Activated CD4-positive, alpha-beta T cell treated with anti-CD3 and anti-CD28 coated beads for 36 hours (primary cell): ENCODE measurements at places on chromosomes 1 and 21.

GRCh38 chr1:32336591-32336932 is 529 bp upstream of the MARCKSL1 start:
- DNase-seq: no peak

DNA sequence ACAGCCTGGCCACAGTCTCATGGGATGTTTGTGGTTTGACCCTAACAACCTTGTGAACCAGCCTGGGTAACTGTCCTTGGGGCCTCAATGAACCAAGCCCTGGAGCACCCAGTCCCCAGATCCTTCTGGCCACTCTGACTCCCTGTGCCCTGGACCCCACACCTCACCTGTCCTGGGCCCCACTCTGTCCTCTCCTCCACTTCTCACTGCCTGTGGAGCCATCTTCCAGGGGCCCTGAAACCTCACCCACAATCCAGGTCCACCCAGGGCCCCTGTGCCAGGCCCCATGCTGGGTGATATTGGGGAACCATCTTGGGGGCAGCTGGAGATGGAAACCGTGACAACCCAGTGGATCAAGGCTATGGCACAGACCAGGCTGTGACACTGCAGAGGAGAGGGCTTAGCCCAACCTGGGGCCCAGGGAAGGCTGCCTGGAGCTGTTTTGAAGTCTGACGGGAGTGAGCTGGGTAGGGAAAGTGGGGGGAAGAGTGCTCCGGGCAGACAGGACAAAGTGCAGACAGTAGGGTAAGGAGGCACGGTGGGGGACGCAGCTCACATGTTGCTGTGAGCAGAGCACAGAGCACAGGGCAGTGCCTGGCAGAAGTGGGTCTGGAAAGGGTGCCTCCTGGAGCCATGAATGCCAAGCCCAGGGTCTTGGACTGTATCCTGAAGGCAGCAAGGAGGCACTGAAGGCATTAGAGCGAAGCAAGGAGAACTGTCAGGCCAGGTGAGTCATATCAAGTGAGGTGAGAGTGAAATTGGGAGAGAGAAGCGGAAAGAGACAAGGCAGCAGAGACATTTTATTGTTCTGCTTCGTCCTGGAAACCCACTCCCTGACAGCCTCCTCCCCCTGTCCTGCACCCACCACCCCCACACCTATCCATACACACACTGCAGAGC is 12.1 kb upstream of the LRP8 start:
- no peak for DNase-seq

- no peak for DNase-seq
Measured at GRCh38 chr21:15566703-15567102, 163.1 kb upstream of the USP25 start.

DNA sequence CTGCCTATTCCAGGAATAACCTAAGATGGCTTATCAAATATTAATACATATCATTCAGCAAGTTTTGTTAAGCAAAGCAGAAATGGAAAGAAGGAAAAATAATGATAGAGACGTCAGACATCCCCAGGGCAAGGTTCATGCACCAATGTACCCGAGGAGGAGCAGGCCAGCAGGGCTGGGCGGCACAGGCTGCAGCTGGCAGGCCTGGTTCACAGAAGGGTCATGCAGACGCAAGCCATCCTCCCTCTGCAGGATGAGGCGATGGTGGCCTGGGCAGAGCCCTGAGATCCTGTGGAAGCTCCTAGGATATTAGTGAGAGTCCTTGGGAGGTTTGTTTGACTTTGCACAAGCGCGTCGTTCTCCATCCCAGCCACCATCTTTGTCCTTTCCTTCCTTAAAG is 30.0 kb downstream of the BATF3 start:
- no peak for DNase-seq

DNA sequence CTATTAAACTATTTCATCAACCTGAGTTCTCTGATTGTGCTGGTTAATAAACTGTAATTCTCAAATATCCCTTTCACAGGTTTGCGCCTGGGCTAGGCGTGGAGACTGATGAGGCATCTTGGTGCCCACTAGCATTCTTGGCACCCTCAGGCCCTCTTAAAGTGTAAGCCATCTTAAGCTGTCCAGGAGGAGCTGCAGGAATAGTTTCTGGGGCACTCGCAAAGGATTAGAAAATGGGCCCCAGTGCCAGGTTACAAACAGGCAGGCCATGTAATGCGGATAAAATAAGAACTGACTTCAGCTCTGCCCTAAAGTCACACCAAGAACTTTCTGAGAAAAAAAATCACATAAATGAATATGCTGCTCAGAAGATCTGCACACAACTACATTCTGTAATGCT is 1.1 kb downstream of the CASQ2 start:
- no peak for DNase-seq

DNA sequence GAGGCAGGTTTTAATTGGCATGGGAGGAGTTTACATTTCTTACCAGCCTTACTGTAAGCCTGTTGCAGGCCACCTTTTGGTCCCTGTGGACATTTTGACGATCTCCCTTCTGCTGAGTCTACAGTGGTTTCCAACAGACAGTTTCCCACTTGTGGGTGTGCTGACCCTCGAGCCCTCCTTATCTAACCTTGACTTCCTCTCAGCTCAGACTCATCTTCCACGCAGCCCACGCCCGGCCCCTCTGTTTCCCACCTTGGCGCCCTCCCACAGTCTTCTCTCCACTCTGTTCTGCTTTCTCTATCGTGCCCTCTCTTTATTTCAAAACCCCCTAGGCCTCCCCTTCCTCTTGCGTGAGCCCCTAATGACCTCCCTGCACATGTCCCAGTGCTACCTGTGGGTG is 6.1 kb upstream of the ARL8A start:
- DNase-seq: no peak

- no peak for DNase-seq
Measured at GRCh38 chr1:151801846-151802245, 3.4 kb downstream of the LINGO4 start.

GRCh38 chr1:245240648-245241165 is 85.9 kb downstream of the KIF26B start:
- DNase-seq: no peak
